ENCODE measurements at places on chromosomes 3 and 15.

- no peak overlapping the region for H3K27ac ChIP-seq
- no peak overlapping the region for H3K4me3 ChIP-seq
- no peaks in the 10 kb centered on the region for H3K36me3 ChIP-seq
- H3K27me3 ChIP-seq = no peaks in the 10 kb centered on the region
These were observed 131.7 kb upstream of the ZBED2 start for GRCh38 chr3:111726788-111727305.

- H3K27me3 ChIP-seq = no peaks in the 10 kb centered on the region
- no peak overlapping the region for H3K4me3 ChIP-seq
- no peak overlapping the region for H3K27ac ChIP-seq
- peaks cover 3% of the 10 kb centered on the region for H3K4me1 ChIP-seq
These were observed 783.1 kb downstream of the GBE1 start for GRCh38 chr3:80978216-80978969.

GRCh38 chr3:150754896-150755295 lies 8.1 kb downstream of the SIAH2 start:
- no peak for DNase-seq
- no peak overlapping the region for H3K4me3 ChIP-seq
- H3K36me3 ChIP-seq = no peaks in the 10 kb centered on the region
- peaks cover 43% of the 10 kb centered on the region for H3K4me1 ChIP-seq
- H3K27ac ChIP-seq = no peak overlapping the region

DNA sequence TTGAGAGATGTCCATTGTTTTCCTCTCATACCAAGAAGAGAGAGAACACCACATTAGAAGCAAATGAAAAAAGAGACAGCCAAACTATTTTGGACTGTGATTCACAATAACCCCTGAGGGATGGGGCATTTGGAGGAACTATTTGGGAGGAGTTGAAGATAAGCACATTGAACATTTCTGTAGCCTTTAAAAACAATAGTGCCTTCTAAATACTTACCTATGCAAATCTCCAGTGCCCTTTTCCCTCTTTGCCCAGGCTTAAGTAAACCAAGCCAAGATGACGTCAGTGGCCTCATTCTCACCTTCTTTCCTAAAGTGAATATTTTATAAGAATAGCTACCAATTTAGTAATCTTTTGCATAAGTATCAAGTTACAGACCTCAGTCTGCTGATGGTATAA lies 89.7 kb upstream of the COL8A1 start:
- no peaks in the 10 kb centered on the region for H3K27me3 ChIP-seq
- H3K36me3 ChIP-seq = no peaks in the 10 kb centered on the region
- no peak overlapping the region for H3K27ac ChIP-seq
- H3K4me3 ChIP-seq = no peak overlapping the region
- no peaks in the 10 kb centered on the region for H3K4me1 ChIP-seq

DNA sequence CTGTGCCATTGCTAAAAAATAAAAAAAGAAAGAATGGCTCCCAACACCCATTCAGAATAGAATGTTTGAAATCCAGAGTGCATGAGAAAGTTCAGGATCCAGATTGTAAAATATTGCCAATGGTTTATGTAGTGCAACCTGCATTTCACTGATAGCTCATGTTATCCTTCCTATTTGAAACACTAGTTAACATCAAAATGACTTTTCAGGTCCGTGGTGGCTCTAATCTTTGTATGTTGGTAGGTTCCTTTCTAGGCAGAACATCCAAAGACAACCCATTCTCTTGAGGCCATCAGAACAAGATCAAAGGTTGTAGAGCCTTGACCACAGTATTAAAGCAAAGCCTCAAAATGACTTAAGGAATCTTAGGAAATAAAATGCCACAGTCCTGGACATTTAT lies 51.0 kb downstream of the PLCL2 start:
- H3K36me3 ChIP-seq = no peaks in the 10 kb centered on the region
- no peak overlapping the region for H3K27ac ChIP-seq

- no peak overlapping the region for H3K4me3 ChIP-seq
- H3K4me1 ChIP-seq = no peaks in the 10 kb centered on the region
- no peaks in the 10 kb centered on the region for H3K27me3 ChIP-seq
- peaks cover 3% of the 10 kb centered on the region for H3K36me3 ChIP-seq
- no peak overlapping the region for H3K27ac ChIP-seq
- no peak for DNase-seq
These were observed 172.7 kb downstream of the GHSR start for GRCh38 chr3:172275586-172275985.

DNA sequence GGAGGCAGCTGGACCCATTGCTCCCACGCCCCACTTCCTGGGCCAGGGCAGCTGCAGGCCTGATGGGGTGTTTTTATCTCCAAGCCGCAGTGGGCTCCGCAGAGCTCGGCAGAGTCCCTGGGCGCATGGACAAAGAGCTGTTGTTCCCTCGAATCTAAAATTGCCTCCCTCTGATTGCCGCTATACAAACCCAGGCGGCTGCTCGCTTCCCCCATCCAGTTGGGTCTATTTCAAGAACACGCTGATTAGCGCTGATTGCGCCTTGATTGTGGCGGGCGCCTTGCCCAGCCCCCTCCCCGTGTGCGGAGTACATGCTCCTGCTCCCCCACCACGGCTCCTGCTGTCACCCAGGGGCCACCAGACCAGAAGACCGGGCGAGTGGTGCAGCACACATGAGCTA lies 43.4 kb upstream of the SLC6A1 start:
- DNase-seq = no peak
- no peak overlapping the region for H3K27ac ChIP-seq
- no peaks in the 10 kb centered on the region for H3K27me3 ChIP-seq
- no peak overlapping the region for H3K4me3 ChIP-seq

- DNase-seq = no peak
- H3K4me1 ChIP-seq = peaks cover 1% of the 10 kb centered on the region
- H3K4me3 ChIP-seq = no peak overlapping the region
- H3K27ac ChIP-seq = no peak overlapping the region
These were observed 20.8 kb upstream of the BCL2A1 start for GRCh38 chr15:79991826-79992225.

- no peaks in the 10 kb centered on the region for H3K4me1 ChIP-seq
- H3K27ac ChIP-seq = no peak overlapping the region
- H3K36me3 ChIP-seq = no peaks in the 10 kb centered on the region
These were observed 786.4 kb downstream of the MCTP2 start for GRCh38 chr15:95017666-95018328.

DNA sequence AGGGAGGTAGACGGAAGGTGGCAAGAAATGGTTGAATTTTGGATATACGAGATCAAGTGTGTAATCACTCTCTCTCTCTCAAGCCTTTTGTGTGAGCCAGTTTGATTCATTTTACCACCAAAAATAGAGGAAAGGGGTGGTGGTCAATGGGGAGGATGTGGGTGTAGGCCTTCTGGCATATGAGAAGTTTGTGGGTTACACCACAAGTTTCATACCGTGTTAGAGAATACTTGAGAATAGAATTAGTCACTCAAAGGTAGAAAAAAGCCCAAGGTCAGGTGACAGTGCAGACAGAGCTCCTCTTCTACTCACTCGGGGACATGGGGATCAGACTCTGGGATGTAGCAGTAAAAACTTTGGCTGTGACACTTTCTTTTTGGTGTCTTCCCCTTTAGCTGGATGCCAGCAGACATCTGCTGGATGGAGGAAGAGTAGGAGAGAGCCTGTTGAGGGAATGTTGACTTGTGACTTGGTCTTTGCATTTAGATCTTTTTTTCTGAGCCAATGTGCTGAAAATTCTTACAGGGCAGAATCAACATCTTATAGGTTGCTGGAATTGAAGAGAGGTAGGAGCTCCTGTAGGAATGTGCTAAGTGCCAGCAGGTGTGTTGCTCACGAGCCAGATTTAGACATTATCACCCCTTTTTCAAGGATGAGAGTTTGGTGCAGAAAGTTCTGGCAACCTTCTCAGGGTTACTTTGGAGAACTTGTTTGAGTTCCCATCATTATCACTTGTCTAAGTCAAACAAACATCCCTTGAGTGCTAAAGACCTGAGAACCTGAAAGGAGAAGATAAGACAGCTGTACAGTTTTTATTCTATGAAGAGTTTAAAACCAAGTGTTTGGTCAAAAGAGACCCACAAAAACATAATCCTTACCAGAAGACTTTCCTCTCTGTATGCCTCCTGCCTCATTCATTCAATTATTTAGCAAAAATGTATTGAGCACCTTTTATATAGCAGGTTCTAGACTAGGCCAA lies 43.9 kb upstream of the RYK start:
- no peaks in the 10 kb centered on the region for H3K27me3 ChIP-seq
- no peaks in the 10 kb centered on the region for H3K36me3 ChIP-seq
- H3K4me1 ChIP-seq = no peaks in the 10 kb centered on the region
- H3K27ac ChIP-seq = no peak overlapping the region
- peak; percentile 33 for DNase-seq
- no peak overlapping the region for H3K4me3 ChIP-seq

Measured in small intestine (tissue), 16 donors.